ENCODE measurements at places on chromosomes 1 and 21. TPM values are rescaled to one million over a fixed set of nuclear protein-coding genes. Genes with fewer than 3 reads are reported as not detected.

The C1orf116 gene
- total RNA-seq = 0.68 TPM

The ERO1B gene
- 15.9 TPM for total RNA-seq

The MPL gene
- not detected for total RNA-seq

The TTC22 gene
- total RNA-seq = 3.0 TPM

The PIGC gene
- total RNA-seq = 8.4 TPM

The OR6N1 gene
- not detected for total RNA-seq

The FAM72C gene
- 0.20 TPM for total RNA-seq

The MXRA8 gene
- total RNA-seq = 2.5 TPM

The LCE3D gene
- total RNA-seq = not detected

The GJA9 gene
- not detected for total RNA-seq

The PSEN2 gene
- total RNA-seq = 19.8 TPM

The CNR2 gene
- total RNA-seq = 0.04 TPM

The ARID4B gene
- total RNA-seq = 8.0 TPM

The TRAF3IP3 gene
- 2.2 TPM for total RNA-seq

The PTAFR gene
- total RNA-seq = 1.8 TPM

The AMPD1 gene
- 0.13 TPM for total RNA-seq

The TCHHL1 gene
- not detected for total RNA-seq

The LORICRIN gene
- not detected for total RNA-seq

The CTSS gene
- total RNA-seq = 74.0 TPM

The NHLH1 gene
- total RNA-seq = not detected

The UMODL1 gene
- 1.2 TPM for total RNA-seq

The ADCY10 gene
- 2.3 TPM for total RNA-seq

The GBP4 gene
- total RNA-seq = 9.1 TPM

The CFAP45 gene
- not detected for total RNA-seq

The ZNF669 gene
- total RNA-seq = 2.6 TPM

DNA sequence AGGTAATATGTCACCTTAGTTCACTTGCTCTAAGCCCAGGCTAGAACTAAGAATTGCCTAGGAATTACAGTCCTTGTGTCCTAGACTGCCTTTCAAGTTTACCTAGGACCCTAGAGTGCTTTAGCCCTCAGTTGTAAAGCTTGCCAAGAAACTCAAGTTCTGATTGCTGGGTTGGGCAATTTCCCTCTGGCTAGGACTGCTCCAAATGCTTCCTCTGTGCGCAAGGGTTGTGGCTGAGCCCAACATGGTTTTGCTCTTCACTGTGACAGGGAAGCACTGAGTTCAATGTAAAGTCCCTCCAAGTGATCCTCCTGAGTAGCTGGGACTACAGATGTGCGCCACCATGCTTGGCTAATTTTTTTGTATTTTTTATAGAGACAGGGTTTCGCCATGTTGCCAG is 102.3 kb upstream of the NEK7 start:
- no peak for DNase-seq

- DNase-seq = no peak
These were observed 161.2 kb upstream of the IGSF21 start for GRCh38 chr1:17946434-17946833.

GRCh38 chr1:214524824-214525223 is 26.6 kb downstream of the PTPN14 start:
- DNase-seq = no peak

- no peak for DNase-seq
These were observed 56.8 kb upstream of the ERRFI1 start for GRCh38 chr1:8082945-8083344.

GRCh38 chr1:6071219-6071618 is 25.5 kb downstream of the KCNAB2 start:
- DNase-seq = no peak

GRCh38 chr1:207644852-207645634 is at the start of gene CR1L:
Gene CR1L (plus strand): TSS chr1:207645133. CDS start chr1:207645234, 101 bp downstream.
- DNase-seq = peak; percentile 74

GRCh38 chr1:221783437-221783836 is 41.5 kb upstream of the DUSP10 start:
- no peak for DNase-seq

GRCh38 chr1:32948905-32949304 is 15.7 kb downstream of the RNF19B start:
- no peak for DNase-seq

- DNase-seq = no peak
These were observed 7.0 kb downstream of the CDKN2C start for GRCh38 chr1:50976890-50977574.

- DNase-seq = no peak
These were observed 389.9 kb downstream of the SIPA1L2 start for GRCh38 chr1:232239998-232240397.

DNA sequence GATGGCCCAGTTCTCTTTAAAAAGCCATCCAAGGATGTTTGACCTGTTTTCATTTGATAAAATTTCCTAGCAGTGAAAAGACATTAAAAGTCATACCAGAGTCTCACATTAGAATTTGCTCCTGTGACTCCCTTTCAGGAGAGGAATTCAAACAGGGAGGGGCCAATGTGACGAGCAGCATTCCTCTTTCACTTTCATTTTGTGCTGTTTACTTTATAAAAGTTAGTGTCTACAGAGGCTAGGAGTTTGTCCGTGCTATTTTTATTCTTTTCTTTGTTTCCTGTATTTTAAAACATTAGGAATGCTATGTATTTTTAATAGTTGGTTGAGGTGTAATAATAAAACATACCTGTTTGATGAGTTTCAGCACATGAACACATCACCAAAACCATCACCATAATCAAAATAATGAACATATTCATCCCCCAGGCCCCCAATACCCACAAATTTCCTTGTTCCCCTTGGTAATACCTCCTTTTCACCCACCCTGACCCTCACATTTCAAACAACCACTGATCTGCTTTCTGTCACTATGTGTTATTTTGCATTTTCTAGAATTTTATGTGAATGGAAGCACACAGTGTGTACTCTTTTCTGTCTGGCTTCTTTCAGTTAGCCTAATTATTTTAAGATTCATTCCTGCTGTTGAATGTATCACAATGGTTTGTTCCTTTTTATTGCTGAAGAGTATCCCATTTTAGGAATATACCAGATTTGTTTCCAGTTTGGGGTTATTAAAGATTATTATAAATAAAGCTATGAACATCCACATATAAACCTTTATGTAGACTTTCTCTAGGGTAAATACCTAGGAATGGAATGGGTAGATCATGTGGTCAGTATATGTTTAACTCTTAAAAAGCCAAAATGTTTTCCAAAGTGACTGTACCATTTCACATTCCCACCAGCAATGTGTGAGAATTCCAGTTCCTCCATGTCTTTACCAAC is 129.5 kb downstream of the TENT5C start:
- no peak for DNase-seq

DNA sequence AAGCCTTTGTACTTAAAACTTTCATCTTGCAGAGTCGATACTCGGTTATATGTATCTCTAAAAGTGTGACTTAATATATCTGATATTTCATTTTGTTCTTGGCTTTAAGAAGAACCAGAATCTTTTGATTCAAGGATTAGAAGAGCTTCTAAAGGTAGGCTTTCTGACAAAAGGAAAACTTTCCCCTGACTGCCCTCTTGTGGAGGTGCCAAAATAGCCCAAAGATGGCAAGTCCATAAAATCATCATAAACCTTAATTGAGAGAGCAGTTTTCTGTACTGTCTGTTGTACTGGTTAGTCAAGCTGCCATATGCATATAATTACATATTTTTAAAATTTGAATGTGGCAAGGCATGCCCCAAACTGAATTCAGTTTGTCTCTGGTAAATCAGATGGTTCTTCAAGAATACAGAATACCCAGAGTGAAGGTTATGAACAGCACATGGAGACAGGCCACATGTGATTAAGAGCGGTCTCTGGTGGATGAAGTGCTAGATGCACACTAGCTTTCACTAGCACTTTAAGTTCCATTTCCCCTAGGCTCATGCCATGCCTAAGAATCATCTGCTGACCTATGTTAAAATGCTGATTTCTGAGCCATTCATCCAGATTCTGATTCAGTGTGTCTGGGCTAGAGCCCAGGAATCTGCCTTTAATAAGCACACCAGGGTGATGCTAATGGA is 27.7 kb upstream of the ELAVL4 start:
- no peak for DNase-seq

DNA sequence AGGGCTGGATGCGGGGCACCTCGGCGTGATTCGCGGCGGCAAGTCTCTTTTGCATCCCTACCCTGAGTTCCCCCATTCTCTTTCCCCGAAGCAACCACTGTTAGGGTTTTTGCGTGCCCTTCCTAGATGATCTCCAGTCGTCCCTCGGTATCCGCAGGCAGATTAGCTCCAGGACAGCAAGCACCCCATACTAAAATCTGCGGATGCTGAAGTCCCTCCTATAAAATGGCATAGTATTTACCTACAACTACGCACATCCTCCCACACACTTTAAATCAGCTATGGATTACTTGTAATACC is 22.8 kb upstream of the CFAP126 start:
- no peak for DNase-seq

DNA sequence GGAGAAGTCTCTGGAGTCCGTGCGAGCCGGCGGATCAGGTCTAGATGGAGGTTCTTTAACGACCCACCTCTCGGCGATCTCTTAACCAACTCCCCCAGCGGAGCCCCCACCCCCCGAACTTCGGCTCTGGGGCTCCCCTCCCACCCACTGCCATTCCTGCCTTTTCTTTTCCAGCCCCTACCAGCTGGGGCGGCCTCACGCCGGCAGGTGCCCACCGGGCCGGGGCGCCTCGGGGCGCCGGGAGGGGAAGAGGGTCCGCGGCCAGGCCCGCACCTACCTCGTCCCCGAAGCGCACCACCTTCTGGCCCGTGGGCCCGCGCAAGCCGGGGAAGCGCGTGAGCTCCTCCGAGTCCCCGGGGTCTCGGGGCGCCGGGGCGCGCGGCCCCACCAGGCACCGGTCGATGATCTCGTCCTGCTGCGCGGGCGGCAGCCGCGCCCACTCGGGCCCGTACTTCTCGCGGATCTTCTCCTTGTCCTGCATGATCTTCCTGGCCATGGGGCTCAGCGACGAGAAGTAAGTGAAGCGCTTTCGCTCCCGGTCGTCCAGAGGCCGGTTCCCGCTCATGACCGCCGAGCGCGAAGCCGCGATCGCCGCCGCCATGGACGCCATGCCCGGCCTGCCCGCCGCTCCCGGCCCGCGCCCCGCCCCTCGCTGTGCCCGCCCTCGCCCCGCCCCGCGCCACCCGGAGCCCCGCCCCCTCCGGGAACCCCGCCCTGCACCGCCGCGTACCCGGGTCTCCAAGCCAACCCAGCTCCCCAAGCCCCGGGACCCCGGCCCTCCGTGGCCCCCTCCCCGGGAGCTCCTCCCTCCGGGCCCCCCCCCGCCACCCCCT is at the start of gene C1orf198:
C1orf198 (minus strand) TSS at position 619 of the 833 bp plus-strand sequence; CDS start at position 610, 9 bp downstream.
- DNase-seq = peak; percentile 87

GRCh38 chr1:47568763-47569162 is 130.9 kb downstream of the FOXD2 start:
- DNase-seq = no peak

DNA sequence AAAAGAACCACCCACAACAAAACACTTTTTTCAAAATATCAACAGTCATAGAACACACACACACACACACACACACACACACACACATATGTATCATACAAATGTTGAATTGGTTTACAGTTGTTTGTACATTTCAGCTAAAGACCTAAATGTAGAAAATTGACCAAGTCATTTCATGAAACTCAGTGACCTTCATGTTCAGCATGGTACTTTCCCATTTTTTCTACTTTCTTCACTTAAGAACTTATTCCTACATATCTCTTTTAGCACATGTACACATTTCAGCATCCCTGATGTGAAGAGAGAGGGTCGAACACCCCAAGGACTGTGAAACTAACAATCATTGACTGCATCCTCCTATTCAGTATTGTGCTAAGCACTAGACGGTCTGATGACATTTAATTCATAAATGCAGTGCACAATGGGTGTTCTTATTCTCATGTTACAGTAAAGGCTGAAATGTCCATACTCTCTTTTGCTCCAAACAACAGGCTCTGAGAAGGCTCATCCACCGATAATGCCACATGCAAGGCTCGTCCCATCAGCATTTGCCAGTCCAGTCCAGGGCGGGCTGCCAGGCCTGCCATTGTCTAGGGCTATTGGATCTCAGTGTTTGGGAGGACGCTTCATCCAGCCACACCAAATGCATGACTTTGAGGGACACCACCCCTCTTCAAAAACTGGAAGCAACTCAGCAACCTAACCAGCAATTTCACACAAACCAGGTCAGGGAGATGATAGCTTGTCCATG is 150.1 kb upstream of the RUNX1 start:
- DNase-seq = no peak

DNA sequence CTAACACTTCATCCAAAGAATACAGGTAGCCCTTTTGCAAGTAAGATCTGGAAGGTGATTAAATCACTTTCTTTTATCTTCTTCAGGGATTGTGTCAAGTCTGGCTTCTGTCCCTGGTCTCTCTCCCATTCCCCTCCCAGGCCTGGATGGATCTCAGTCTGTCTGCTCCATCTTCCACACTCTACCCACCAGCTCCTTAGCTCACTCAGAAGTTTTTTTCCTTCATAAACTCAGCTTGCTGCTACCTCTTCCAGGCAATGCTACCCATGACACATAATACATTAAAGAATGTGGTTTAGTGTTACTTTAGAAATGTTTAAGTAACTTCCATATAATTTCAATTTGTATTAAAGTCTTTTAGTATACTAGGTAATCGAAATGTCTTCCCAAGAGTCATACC is 133.1 kb downstream of the AKT3 start:
- no peak for DNase-seq

- no peak for DNase-seq
These were observed 36.1 kb downstream of the COA6 start for GRCh38 chr1:234409328-234409727.

- no peak for DNase-seq
These were observed 17.0 kb downstream of the C1orf167 start for GRCh38 chr1:11778844-11779623.

- no peak for DNase-seq
These were observed 1.2 kb downstream of the RXFP4 start for GRCh38 chr1:155942578-155943141.

- DNase-seq = no peak
These were observed 22.1 kb downstream of the PRRC2C start for GRCh38 chr1:171507435-171507834.

- no peak for DNase-seq
These were observed 9.4 kb downstream of the TMEM53 start for GRCh38 chr1:44664730-44665370.

GRCh38 chr1:51532853-51533252 is 13.8 kb upstream of the EPS15 start:
- no peak for DNase-seq

DNA sequence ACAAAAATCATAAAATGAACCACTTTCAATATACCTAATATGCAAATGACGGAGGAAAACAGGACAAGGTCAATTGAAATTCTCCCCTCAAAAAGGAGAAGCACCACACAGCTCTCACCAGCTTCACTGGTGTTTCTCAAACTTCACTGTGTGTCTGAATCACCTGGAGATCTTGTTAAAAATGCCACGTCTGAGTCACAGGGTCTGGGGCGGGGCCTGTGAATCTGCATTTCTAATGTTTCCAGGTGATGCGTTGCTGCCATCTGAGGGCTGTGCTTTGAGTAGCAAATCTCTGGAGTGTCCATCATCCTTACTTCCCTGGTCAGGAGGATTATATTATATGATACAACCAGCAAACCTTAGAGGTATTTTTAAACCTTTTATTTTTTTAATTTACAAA is 9.0 kb downstream of the CLDN19 start:
- no peak for DNase-seq

- DNase-seq = no peak
These were observed 21.0 kb downstream of the SLC37A1 start for GRCh38 chr21:42534421-42535378.

GRCh38 chr21:43001316-43001715 is 27.0 kb downstream of the PKNOX1 start:
- no peak for DNase-seq

Data from right lobe of liver (tissue), 6 donors.